ENCODE measurements at places on chromosomes 13 and 19. TPM values are rescaled to one million over a fixed set of nuclear protein-coding genes. Genes with fewer than 3 reads are reported as not detected.

Gene ZNF90
- 0.17 TPM for polyA plus RNA-seq

Gene HCN2
- polyA plus RNA-seq: 0.13 TPM

Gene METTL21C
- polyA plus RNA-seq: not detected

Gene ZNF723
- polyA plus RNA-seq: not detected

Gene ITGBL1
- 0.57 TPM for polyA plus RNA-seq

Gene CLEC4M
- 33.5 TPM for polyA plus RNA-seq

Gene KLC3
- polyA plus RNA-seq: not detected

Gene IGLON5
- polyA plus RNA-seq: 0.46 TPM

Gene ZNF85
- 0.27 TPM for polyA plus RNA-seq

Gene ZNF813
- polyA plus RNA-seq: 0.35 TPM

Gene ZNF793
- polyA plus RNA-seq: 0.18 TPM

Gene COX7A1
- 2.3 TPM for polyA plus RNA-seq

Gene MUC16
- not detected for polyA plus RNA-seq

Gene AXL
- 6.0 TPM for polyA plus RNA-seq

Gene CCNA1
- not detected for polyA plus RNA-seq

Gene MFSD12
- 9.4 TPM for polyA plus RNA-seq

Gene CD37
- 3.7 TPM for polyA plus RNA-seq

Gene DCT
- polyA plus RNA-seq: not detected

Gene RAB3A
- 0.74 TPM for polyA plus RNA-seq

Gene ZNF790
- 2.8 TPM for polyA plus RNA-seq

Gene RNF17
- not detected for polyA plus RNA-seq
